ENCODE measurements at places on chromosomes 3 and 15. TPM values are rescaled to one million over a fixed set of nuclear protein-coding genes. Genes with fewer than 3 reads are reported as not detected.

DNA sequence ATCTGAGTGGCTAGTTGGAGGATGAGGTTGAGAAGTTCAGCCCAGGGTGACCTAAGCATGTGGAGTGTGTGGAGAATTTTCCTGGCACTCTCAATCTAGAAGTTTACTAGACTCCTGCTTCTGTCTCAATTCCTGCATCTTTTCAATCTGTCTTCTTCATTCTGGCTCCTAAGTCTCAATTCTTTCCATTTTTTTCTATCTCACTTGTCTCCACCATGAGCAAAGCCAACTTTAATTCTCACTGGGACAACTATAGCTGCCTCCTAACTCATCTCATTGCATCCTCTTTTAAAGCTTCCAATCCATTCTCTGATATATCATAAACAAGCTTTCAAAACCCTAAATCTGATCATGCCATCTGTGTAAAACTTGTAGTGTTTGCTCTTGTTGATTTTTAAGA, 569.3 kb downstream of the NAALADL2 start:
- H3K4me1 ChIP-seq, result no peaks in the 10 kb centered on the region
- peaks cover 2% of the 10 kb centered on the region for H3K36me3 ChIP-seq
- H3K4me3 ChIP-seq, result no peak overlapping the region
- no peak overlapping the region for H3K27ac ChIP-seq
- no peaks in the 10 kb centered on the region for H3K27me3 ChIP-seq

- H3K27me3 ChIP-seq, result no peaks in the 10 kb centered on the region
- peaks cover 8% of the 10 kb centered on the region for H3K4me1 ChIP-seq
- no peak overlapping the region for H3K27ac ChIP-seq
- no peaks in the 10 kb centered on the region for H3K36me3 ChIP-seq
- DNase-seq, result no peak
Observed at GRCh38 chr3:86180696-86181095, 810.3 kb downstream of the VGLL3 start.

Gene RTP2
- not detected for total RNA-seq

DNA sequence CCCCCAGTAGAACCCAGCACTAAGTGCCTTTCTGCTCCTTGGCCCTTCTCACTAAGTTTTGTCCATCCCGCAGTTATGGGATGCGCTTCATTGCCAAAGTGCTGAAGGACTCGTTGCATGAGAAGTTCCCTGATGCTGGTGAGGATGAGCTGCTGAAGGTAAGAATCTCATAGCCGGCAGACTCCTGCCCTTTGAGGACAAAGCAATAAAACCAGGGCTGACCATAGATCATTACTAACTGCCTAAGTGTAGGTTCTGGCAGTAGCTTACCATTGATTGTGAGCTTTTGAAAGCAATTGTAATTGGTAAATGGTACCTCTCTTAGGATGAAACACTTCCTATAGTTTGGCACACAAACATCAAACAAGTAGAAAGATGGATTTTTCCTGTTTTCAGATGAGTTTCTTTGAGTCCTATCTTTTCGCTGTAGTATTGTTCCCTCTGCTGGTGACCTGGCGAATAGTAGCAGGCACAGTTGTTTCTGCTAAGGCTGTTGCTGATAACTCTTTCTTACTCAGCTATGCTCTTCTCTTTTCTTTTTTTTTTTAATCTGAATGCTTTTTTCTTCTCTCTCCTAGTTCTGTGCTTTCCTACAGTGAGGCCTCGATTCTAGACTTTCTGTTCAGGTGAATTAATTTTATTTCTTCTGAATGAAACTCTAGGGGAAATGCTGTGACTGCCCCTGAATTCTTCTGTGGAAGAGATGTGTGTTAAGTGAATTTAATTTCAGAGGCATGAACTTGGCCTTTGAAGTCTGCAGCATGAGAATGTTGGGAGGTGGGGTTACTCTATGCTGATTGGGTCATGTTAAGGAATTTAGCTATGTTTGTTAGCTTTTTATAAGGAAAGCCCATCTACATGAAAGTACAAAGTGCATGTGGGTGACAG, 47.4 kb upstream of the CRTC3 start:
- H3K36me3 ChIP-seq, result peaks cover 73% of the 10 kb centered on the region
- peak; percentile 41 for DNase-seq
- no peak overlapping the region for H3K4me3 ChIP-seq
- H3K4me1 ChIP-seq, result no peaks in the 10 kb centered on the region
- no peaks in the 10 kb centered on the region for H3K27me3 ChIP-seq
- no peak overlapping the region for H3K27ac ChIP-seq

- no peaks in the 10 kb centered on the region for H3K27me3 ChIP-seq
- no peaks in the 10 kb centered on the region for H3K4me1 ChIP-seq
- H3K36me3 ChIP-seq, result no peaks in the 10 kb centered on the region
- no peak for DNase-seq
Observed at GRCh38 chr15:76674883-76675282, 230.3 kb downstream of the SCAPER start.

DNA sequence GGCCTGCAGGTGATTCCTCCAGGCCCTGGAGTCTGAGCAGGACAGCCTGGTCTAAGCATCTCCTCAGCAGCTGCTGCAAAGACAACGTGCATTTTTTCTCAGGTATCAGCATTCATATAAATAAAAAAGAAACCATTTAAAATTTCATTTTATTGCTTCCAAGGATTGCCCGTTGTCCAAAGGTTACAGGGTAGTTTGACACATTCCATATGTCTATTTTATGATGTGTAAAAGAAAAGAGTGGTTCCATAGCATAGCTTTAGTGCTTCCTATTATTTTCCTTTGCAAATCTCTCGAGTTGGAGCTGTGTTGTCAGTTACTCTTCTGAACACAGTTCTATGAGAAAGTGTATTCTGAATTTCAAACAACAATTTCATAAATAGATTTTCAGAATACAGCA, 7.2 kb upstream of the DGKG start:
- H3K27me3 ChIP-seq, result no peaks in the 10 kb centered on the region
- H3K36me3 ChIP-seq, result no peaks in the 10 kb centered on the region
- H3K4me1 ChIP-seq, result no peaks in the 10 kb centered on the region
- H3K27ac ChIP-seq, result no peak overlapping the region
- no peak overlapping the region for H3K4me3 ChIP-seq

DNA sequence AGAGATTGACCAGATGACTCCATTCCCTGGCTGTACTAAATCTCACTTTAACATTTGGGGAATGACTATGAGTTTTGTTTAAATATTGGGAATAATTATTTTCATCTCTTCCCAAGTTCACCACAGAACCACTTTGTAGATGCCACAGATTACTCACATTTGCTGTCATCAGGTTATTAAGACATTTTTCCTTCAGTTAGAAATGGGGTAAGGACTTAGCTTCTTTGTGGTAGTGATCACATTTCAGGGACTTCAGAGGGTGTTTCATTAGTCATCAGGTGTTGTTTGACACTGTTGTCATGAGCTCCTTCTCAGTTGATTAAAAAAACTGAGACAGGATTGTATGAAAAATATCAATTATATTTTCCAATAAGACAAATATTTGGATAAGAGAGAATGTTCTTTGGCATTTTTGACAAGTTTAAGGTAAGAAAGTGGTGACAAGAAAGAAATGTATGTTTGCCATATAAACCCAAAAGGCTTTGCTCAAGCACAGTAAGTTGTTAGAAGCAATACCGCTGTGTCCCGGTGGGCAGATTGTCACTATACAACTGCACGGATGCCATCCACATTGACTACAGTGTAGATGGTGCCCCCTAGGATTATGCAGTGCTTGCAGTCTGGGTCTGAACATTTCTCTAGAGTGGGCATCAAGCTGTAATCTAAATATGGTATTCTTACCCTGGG, 22.3 kb downstream of the FBXL2 start:
- no peaks in the 10 kb centered on the region for H3K36me3 ChIP-seq
- DNase-seq, result no peak
- H3K27me3 ChIP-seq, result no peaks in the 10 kb centered on the region
- H3K27ac ChIP-seq, result no peak overlapping the region
- no peaks in the 10 kb centered on the region for H3K4me1 ChIP-seq

Gene UROC1
- not detected for total RNA-seq

GRCh38 chr3:175478301-175478700, 619.2 kb downstream of the NAALADL2 start:
- no peak overlapping the region for H3K27ac ChIP-seq
- no peak for DNase-seq
- H3K27me3 ChIP-seq, result no peaks in the 10 kb centered on the region
- H3K4me3 ChIP-seq, result no peak overlapping the region

GRCh38 chr3:71759401-71759800, 5.7 kb downstream of the GPR27 start:
- no peaks in the 10 kb centered on the region for H3K27me3 ChIP-seq
- no peak overlapping the region for H3K27ac ChIP-seq
- no peak for DNase-seq
- H3K4me1 ChIP-seq, result no peaks in the 10 kb centered on the region
- H3K36me3 ChIP-seq, result no peaks in the 10 kb centered on the region

Data from H9 (cell line).